ENCODE measurements at places on chromosomes 1 and 21.

- DNase-seq = no peak
Measured at GRCh38 chr1:27009601-27010197, 3.0 kb downstream of the TENT5B start.

- no peak for DNase-seq
Measured at GRCh38 chr21:15354516-15354915, 289.7 kb upstream of the NRIP1 start.

GRCh38 chr1:116921301-116921885, 11.7 kb downstream of the PTGFRN start:
- no peak for DNase-seq

GRCh38 chr1:87814573-87814972, 485.9 kb downstream of the LMO4 start:
- no peak for DNase-seq

DNA sequence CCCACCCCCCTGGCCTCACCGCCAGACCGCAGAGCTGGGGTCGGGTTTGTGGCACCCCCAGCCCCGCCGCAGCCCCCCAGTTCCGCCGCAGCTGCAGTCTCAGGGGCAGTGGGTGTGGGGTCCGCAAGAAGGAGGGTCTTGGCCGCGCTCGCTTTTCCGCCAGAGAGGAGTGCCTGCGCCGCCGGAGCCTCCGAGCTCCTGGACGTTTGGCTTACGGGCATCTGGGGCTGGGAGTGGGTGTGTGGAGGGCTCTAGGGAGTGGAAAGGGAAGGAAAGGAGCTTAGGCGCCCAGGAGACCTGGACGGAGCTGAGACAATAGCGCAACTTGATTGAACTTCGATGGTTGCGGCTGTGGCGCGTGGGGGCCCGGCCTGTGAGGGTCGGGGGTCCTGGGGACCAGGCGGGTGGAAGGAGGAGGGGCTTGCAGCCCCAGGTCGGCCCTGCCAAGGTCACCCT, 88.8 kb upstream of the IPO9 start:
- DNase-seq = no peak

GRCh38 chr21:21612466-21612865, 614.3 kb downstream of the NCAM2 start:
- no peak for DNase-seq

DNA sequence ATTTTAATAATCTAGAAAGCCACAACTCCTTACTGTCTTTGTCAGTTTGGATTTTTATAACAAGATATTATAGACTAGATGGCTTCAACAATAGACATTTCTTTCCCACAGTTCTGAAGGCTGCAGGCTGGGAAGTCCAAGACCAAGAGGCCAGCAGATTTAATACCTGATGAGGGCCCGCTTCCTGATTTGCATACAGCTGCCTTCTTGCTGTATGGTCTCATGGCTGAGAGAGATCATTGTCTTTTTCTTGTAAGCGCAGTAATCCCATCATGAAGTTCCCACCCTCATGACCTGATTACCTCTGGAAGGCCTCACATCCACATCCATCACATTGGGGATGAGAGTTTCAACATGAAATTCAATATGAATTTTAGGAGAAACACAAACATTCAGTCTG, 9.8 kb downstream of the RPS6KC1 start:
- no peak for DNase-seq

DNA sequence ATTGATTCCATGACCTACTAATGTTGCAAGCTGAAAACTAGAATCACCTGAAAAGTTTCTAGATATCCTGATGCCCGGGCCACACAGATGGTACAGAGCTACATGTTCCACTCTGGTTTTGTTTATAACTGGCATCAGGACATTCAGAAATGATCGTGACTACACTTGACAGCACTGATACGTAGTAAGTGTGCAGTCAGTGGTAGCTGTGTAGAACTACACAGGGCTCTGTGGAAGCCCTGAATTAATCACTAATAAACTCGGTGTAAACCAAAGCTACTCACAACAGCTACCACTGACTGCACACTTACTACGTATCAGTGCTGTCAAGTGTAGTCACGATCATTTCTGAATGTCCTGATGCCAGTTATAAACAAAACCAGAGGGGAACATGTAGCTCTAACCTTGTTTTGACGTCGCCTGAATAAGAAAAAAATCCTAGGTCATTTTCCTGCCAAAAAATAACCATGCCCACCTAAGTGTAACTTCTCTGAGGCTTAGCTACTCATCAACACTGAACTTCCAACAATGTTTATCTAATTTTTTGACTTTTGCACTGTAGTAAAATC, 149.7 kb downstream of the TGFBR3 start:
- DNase-seq = no peak

DNA sequence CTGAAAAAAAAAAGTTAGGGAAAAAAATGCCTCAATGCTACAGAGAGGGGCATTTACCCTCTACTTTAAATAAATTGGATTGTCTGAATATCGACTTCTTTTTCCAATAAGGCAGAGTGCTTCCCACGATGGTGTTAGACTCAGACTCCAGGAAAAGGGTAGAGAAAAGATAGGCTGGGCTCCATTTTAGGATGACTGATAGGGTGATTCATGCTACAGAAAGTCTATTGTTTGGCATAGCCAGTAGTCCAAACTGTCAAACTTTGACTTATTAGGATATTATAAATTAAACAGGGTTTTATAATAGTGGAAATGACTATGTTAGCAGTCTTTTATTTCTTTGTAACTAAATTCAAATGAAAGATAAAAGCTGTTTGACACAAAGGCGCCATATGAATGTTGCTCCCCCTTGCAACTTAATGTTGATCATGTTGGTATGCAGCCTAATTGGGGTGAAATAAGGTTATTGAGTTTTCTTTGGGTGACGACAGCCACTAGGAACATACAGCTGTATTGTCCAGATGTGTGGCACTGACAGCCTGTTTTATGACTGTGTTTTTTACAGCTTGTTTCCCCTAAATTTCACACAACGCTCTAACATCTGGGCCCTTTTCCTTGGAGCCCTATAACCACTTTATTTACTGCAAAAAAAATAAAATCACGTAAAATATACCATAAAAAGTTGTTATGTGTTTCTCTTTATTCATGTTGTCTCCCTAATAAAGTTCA, 69.3 kb downstream of the SPAG17 start:
- no peak for DNase-seq

DNA sequence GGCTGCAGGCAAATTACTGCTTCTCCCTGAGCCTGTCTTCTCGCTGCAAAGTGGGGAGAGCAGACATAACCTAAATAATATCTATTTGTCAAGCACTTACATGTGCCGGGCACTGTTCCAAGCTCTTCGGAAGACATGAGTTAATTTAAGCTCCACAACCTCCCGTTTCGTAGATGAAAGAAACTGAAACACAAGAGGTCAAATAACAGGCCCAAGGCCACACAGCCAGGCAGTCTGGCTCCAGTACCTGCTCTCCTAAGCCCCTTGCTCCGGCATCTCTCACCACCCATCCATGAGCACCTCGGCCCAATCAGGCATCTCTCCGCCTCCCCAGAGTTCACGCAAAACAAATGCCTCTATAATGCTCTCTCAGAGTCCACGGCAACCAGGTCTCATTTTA, 65.4 kb downstream of the TAS1R2 start:
- DNase-seq = no peak

GRCh38 chr1:68231627-68232288, 565 bp downstream of the WLS start:
- no peak for DNase-seq

DNA sequence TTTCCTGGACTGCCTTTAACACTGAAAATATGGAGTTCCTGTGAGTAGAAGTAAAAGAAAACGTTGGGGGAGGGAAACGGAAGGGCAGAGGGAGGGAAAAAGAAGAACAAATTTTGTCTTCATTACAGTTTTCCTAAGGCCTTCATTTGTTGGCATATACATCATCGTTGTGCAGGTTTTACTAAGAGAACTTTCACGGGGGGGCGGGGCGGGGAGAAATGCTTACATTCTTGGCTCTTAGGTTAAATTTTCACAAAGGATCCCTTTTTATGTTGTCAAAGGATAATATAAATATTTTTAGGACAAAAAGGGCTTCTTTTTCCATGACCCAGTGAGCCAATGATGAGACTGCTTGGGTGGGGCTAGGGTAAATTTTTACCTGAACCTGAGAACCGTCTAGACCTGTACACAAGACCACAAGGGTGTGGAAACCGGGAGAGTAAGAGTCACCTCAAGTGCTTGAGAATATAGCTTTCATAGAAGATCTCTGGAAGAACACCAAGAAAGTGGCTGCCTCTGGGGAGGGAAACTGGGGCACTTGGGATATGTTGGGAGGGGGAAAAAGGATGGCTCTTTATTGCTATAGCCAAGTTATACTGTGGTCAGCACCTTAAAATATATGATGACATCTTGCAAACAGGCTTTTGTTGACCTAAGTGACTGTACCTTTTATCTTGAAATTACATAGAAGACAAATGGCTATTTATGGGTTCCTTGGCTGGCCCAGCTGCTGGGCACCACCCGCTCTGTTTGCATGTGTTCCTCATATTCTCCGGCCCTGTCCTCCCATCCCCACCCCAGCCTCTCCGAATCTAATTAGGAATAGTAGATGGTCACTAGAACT, 2.0 kb upstream of the UTP25 start:
- no peak for DNase-seq

DNA sequence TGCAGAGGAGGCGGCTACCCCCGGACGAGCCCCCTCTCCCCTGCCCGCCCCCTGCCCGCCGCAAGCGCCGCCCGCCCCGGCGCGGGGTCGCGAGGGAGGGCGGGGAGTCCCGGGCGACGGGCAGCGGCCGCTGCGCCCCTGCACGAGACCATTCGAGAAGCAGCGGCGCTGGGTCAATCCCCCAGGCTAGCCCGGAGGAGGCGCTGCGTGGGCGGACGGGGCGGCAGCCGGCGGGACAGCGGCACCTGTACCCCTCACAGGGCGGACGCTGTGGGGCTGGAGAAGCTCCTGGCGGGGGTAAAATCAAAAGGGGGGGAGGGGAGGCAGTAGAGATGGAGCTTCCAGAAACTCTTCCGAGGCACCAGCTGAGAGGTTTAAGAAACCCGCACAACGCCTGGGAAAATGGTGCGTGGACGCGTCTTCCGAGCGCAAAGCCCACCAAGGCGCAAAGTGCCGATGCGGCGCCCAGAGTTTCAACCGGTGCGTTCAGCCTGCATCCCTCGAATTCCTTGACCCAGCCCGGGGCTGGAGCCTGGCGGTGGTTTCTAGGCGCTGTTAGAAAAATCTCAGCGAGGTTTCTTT, at the start of gene PLPPR5:
PLPPR5 (minus strand) TSS at position 1 of the 582 bp plus-strand sequence. CDS start 190 bp downstream, outside the sequence.
- no peak for DNase-seq

GRCh38 chr1:77776007-77776700, 3.3 kb upstream of the MIGA1 start:
- no peak for DNase-seq

DNA sequence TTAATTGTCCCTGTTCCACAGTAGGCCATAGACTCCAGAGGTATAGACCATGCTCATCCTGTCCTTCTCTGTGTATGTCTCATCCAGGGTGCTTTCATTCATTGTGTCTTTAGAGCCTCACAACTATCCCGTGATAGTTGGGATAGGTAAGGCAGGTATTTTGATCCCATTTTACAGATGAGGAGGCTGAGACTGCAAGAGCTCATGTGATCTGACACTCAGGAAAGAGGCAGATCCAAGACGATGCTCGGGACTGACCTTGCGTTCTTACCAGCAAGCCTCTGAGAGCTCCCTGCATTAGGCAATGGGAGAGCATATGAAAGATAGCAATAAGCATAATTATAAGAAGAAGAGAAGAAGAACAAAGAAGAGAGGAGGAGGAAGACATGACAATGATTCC, 42.8 kb downstream of the RCSD1 start:
- DNase-seq = no peak

DNA sequence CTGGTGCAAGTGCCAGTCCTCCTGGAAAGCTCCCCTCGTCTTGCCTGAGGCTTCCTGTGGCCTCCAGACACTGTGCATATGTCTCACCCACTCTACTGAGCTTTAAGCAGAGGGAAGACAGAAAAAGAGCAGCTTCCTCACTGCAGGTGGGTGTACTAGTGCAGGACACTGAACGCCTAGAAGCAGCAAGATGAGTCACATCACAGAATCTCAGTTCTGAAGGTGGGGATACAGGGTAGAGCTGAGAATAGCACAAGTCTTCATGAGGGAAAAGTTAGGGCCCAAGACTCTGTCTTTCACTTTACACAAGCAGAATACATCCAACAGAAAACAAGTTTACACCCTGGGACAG, 37.4 kb downstream of the PCAT6 start:
- no peak for DNase-seq

DNA sequence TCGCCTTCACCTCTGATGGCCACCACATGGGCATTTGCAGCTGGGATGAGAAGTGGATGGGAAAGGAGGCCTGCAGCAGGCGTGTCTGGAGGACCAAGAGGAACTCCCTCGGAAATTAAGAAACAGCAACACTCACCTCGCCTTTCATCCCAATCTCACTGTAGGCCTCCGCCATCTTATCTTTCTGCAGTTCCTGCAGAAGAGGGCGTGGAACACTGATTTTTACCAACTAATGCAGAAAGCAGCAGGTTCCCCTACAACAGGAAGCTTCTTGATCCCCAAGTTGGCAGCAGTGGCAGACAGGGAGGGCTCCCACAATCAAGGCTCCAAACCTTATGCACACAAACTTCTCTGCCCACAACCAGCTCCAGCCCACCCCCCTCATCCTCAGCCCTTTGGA, 84.4 kb downstream of the CD247 start:
- no peak for DNase-seq

DNA sequence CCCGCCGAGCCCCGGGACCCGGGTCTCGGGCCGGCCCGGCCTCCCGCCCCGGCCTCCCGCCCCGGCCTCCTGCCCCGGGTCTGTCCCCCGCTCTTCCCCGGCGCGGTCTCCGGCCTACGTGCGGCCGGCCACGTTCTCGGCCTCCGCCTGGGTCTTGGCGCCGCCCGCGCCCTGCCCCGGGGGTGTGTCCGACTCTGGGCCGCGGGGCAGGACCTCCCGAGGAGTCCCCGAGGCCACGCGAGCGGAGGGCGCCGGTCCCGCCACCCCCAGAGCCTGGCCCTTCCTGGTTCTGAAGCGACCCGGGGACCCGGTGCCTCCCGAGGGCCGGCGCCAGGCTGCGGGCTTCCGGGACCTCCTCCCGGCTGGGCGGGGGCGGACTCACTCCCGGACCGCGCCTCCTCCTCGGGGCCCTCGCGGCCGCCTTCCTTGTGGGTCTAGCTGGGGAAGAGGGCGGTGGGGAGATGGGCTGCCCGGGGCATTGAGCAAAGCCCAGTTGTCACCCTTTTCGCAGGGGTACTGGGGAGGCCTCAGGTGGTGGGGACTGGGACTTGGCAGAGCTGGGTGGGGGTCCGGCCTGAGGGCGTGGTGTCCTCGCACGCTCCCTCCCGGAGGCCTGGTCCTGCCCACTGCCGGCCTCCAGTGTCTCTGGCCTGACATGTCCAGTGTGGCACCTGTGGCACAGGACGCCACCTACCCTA, 558 bp downstream of the PFKL start:
- no peak for DNase-seq

DNA sequence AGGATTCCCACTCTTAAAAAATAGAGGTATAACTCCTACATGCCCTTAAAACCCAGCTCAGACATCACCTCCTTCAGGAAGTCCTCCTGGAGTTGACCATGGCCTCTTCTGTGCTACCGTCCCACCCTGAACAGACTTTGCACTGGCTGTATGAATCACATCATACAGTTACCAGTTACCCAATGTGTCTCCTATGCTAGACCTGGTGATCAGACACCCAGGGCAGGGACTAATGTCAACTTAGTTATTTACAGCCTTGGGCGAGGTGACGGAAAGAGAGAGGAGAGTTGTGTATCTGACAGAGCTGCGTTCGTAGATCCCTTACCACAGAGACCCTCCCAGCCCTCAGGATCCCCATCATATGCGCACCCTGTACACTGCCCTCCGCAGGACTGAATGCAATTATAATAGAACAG, 72.7 kb downstream of the SLC66A1 start:
- no peak for DNase-seq
